ENCODE measurements at places on chromosomes 12 and 14.

DNA sequence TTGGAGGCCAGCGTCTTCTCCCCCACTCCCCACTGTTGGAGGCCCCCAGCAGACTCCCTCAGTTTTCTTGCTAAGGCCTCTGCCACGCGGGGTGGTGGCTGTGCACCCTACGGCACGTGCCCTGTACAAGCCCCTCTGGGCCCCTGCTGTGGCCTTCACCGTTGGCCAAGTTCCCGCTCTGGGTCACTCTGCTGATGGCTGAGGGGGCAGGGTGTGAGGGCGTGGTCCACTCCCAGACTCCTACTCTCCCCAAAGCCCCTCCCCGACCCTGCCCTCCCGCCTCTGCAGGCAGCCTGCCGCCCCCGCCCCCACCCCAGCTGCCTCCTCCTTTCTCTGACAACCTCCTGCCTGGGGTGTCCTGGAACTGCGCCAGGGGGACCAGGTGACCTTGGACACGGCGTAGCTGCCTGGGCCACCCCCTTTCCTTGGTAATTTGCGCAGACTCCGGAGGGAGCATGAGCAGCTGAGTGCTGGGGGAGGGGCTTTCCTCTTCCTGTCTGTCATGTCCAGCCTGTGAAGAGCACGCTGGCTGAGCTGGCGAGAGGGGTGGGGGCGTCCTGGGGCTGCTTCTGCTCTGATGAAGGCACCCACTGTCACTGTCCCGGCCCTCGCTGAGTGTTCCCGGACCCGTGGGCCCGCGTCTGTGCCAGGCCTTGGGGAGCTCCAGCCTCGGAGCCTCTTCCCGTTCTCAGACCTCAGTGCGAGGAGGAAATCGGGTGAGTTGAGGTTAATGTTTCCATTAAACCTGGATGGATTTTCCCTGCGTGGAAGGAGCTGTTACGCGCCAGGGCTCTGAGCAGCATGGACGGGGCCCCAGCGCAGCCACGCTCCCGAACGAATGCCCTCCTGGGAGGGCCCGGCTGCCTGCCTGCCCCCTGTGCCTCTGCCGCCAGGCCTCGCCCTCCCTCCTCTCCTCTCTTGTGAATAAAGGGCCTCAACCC is 85.0 kb downstream of the KIF26A start:
- no peak for DNase-seq

- no peak for DNase-seq
Measured at GRCh38 chr12:64450711-64451486, 1.0 kb upstream of the TBK1 start.

GRCh38 chr12:30696103-30696408 is 387 bp upstream of the IPO8 start:
- DNase-seq, result no peak

DNA sequence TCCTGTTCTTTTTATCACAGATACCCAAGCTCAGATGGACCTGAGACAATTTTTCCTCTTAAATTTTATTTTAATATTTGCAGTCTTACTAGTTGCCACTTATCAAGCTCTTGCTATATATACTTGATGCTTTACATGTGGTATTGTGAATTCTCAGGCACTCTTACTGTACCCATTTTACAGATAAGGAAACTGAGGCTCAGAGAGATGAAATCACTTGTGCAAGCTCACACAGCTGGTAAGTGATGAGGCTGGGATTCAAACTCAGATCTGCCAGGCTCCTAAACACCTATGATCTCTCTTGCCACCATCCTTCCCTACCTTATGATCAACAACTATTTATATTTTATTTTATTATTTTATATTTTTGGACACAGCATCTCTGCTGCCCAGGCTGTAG is 133.0 kb upstream of the LHX5 start:
- no peak for DNase-seq

DNA sequence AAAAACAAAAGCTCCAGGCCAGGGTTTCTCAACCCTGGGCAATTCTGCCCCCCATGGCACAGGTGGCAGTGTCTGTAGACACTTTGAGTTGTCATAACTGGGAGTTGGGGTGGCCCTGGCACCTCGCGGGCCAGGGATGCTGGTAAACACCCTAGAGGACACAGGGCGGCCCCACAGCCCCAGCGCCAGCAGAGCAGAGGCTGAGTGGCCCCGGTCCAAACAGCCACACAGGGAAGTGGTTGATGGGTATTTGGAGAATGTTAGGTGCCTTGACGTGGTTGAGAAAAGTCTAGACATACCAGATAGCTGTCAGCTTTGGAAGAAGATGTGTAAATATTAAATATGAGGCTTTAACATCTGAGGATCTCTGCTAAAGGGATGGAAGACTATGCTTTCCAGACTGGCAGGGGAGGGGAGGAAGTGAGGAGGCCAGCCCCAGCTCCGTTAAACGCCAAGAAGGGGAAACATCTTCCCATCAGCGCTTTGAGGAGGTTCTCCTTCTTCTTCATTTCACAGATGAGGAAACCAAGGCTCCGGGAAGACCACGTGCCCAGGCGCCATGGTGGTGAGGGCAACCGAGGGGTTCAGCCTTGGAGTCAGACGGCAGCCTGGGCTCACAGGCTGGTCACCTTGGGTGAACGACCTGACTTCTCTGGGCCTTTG is 103.7 kb downstream of the SCARB1 start:
- DNase-seq, result no peak

- no peak for DNase-seq
Measured at GRCh38 chr14:77076113-77076631, 21.9 kb upstream of the CIPC start.

DNA sequence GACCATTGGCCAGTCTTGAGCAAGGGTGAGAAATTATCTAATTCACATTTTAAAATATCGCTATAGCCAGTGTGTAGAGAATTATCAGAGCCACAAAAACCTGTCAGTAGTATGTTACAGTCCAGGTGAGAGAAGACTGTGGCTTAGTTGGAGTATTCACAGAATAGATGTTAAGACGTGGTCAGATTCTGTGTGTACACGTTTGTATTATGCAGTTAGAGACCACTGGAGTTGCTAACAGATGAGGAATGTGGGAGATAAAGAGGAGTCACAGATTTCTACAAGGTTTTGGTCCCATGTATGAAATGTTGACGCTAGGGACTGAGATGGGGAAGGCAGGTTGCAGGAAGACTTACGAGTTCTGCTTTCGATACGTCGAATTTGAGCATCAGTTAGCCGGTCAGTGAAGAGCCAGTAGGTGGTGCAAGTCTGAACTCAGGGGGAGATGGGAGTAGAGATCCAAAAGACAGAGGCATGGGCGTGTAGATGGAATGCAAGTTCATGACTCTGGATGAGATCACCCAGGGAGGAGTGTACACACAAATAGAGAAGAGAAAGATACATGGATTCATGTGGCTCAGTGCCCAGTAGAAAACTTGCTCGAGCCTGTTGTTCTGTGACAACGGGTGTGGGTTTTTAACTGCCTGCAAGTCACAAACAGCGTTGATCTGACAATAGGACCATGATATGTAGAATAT is 114.8 kb upstream of the FLRT2 start:
- DNase-seq, result no peak

- DNase-seq, result no peak
Measured at GRCh38 chr12:68482014-68482413, 128.7 kb upstream of the RAP1B start.

DNA sequence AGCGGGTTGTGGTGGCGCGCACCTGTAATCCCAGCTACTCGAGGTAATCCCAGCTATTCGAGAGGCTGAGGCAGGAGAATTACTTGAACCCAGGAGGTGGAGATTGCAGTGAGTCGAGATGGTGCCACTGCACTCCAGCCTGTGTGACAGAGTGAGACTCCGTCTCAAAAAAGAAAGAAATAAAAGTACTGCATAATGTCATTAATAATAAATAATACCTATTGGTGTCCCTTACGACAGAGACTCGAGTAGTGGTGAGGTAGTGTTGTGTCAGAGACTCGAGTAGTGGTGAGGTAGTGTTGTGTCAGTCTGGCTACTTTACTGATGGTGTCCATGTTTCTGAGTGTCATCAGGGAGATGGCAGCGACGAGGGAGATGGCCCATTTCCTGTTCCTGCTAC is 1.3 kb downstream of the GLS2 start:
- no peak for DNase-seq

- DNase-seq, result no peak
Measured at GRCh38 chr12:39763890-39764169, 144.2 kb upstream of the ABCD2 start.

DNA sequence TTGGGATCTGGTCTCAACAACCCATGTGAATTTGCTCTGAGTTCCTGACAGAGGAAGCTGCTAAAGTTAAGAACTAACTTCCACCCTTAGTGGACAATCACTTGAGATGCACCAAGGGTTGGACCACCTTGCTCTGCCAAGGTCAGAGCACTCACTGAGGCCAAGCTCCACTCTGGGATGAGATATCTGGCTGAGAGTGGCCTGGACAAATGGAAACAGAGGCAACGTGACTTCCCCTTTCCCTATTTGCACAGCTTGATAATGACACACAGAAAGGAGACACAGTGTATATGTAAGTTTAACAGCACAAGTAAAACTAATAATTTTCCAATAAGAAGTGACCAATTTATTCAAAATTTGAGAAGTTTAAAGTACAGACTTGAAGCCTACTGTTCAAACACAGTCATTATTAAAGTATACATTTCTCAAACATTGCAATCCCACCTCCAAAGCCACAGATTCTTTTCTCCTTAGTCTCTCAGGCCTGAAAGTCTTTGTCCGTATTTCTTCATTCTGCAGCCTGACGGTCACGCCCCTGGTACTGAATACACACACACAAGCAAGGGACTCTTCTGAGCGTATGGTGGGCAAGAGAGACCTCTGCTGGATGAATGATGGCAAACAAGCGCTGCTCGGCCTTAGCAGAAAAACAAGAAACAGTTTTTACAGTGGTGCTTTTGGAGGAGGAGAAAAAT is 28.6 kb downstream of the TMEM30B start:
- DNase-seq, result peak; percentile 66

- no peak for DNase-seq
Measured at GRCh38 chr12:70774055-70774454, 136.8 kb upstream of the PTPRB start.

DNA sequence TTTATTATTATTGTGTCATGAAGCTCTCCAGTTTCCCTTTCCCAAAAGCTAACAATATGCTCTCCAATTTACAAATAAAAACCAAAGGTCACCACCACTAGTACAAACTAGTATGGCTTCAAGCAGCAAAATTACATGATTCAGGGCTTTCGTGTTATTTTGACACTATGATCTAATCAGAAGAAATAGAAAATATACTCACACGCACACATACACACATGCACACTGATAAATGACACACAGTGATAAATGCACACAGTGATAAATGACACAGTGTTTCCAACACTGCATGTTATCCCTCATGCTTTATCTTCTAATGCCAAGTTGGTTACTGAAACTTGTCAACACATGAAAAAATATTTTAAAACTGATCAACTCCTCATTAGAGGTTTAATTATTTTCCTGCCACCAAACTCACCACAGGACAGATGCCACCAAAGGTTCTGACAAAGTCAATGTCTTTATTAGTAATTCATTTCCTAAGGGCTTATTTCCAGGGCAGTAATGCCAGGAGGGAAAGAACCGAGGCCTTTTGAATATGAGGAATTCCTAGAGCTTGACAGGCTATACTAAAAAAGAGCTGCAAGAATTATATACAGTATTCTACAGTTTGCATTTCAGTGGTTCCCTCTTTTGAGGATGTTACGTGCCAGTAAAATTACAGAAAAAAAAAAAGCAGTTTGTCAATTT is 82.4 kb downstream of the PPP2R5E start:
- no peak for DNase-seq

GRCh38 chr12:75315518-75315917 is 14.6 kb downstream of the CAPS2 start:
- DNase-seq, result no peak

- DNase-seq, result no peak
Measured at GRCh38 chr12:10747730-10748129, 24.6 kb upstream of the YBX3 start.

- DNase-seq, result no peak
Measured at GRCh38 chr12:64099397-64099796, 122.7 kb downstream of the KICS2 start.

- no peak for DNase-seq
Measured at GRCh38 chr14:73325630-73326299, 88.5 kb downstream of the PAPLN start.

DNA sequence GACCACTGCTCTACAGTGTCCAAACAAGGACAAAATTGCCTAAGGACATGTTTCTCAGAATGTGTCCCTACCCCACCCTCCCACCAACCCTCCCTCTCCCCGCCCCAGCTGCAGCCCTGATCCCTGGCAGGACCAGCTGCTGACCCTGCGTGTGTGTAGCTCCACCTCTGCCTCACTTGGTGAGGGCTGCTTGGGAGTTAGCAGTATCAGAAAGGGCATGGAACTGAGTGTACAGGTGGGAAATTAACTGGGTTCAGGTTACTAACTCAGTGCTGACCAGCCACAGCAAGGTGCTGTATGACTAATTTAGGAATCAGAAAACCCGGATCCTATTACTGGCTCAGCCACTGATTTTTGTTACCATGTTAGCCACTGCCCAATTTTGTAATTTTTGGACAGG is 11.3 kb upstream of the PLEKHD1 start:
- DNase-seq, result no peak

DNA sequence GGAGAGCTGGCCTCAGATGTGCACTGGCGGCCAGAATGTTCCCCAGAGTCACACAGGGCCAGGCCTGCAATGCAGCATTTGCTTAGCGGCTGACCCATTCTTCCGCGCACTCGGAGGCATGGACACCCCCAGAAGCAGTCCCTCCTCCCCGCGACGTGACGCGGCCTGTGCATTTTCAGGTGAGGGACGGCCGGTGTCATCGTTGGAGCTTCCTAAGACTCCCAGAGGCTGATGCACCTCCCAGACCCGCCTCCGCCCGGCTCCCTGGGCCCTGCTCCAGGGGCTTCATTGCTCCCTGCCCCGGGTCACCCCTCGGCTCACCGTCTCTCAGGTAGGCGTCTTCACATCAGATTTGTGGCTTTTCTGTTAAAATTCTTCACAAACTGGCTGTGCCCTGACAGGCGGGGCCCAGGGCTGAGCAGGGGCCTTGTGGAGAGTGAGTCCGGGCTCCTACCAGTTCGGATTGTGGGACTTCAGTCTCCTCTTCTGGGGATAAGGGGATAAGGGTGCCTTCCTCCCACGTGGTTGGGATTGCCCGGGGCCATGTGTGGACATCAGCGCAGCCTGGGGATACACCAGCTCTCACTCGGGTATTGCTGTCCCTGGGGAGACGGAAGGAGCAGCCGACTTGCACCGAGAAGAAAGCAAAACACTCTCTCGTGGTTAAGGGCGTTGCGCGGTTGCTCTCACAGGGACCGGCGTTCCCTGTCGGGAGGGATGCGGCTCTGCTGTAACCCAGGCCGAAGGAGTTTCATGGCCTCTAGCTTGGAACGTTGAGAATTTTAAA is 249.1 kb downstream of the ADGRD1 start:
- no peak for DNase-seq

- DNase-seq, result peak; percentile 32
Measured at GRCh38 chr12:93245543-93245942, 132.2 kb upstream of the NUDT4 start.

GRCh38 chr12:25819691-25820090 is 138.8 kb upstream of the RASSF8 start:
- no peak for DNase-seq

DNA sequence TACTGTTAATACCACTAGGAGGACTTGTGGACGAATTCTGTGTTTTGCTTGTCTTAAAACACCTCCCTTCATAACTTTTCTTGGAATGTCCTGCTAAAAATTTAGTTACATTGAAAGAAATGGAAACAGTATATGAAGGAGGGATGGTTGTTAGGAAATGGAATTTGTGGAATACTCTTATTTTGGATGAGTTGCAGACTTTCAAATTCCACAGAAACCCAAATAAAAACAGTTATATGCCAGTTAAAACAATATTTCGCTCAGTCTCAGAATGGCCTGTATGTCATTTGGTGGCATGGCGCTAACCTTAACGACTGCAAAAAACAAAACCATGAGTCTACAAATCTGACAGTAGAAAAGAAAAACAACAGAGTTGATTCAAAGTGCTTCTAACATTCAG is 12.2 kb upstream of the ARHGAP5 start:
- DNase-seq, result no peak

All from stimulated activated CD8-positive, alpha-beta memory T cell treated with anti-CD3 and anti-CD28 coated beads, Interleukin-4, amount 100 ng/mL, for 48 hours (primary cell).